ENCODE measurements at places on chromosomes 7 and 10. TPM values are rescaled to one million over a fixed set of nuclear protein-coding genes. Genes with fewer than 3 reads are reported as not detected.

Gene BAMBI
- total RNA-seq = 15.4 TPM

DNA sequence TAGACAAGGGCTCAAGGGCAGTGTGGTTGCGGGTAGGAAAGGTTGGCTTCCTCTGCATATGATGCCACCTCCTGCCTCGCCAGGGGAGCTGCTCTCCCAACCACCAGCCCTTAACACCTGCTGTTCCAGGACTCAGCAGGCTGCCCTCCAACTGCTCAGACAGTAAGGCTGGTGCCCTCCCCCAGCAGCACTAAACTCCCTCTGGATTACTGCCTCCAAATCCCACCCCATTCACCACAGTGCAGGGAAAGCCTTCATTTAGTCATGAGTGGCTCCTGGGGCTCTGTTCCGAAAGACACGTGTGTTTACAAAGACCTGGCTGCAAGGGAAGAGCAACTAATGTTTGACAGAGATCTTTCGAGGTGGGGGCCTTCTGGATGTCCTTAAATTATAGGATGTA lies 437.2 kb upstream of the MKI67 start:
- DNase-seq = no peak

Gene DBNL
- 33.1 TPM for total RNA-seq

GRCh38 chr10:125020386-125020785 lies 78.5 kb downstream of the ZRANB1 start:
- DNase-seq = no peak

Gene CPN1
- not detected for total RNA-seq

DNA sequence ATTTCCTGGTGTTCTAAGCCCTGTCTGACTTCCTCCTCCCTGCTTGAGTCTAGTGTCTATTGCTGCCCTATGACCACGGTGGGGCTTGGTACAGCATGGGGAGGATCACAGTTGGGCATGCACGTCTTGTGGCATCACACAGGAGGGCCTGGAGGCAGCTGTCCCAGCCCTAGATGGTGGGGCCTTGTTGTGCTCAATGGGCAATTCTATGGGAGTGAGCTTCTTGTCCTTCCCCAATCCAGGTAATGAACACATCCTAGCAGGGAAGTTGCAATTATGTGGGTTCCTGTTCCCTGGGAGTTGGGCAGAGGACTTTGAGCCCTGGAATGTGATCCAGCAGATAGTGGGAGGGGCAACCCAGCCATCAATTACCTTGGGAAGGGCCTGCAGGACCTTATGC lies 10.8 kb upstream of the FAM3C start:
- no peak for DNase-seq

DNA sequence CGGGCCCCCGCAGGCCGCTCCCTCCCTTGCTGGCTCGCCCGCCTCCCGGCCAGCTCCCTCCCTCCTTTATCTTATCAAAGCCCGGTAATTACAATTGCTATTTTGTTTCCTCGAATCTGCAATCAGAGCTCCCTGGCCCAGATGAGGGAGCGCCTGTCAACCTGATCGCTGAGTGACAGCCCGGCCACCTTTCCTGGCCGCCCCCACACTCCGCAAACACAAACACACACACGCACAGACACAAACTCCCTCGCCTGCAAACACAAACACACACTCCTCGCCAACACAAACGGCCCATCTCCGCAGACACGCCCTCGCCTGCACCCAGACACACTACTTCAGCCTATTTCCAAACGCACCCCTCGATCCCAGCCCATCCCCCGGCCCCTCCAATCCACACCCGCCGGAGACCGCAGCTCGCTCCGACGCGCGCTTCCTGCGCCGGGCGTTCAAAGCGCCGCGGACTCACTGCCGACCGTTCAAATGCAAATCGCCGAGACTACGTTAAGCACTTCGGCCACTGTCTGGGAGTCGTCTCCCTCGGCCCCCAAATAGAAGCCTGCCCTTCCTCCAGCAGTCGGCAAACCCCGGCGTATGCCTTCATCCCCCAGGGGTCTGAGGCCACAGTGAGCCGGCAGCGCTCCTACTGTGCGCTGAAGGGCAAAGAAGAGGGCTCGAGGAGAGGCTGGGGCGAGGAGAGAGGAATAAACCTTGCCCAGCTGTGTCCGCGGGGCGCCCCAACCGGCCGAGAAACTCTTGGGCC lies 3.0 kb upstream of the FGF8 start:
- no peak for DNase-seq

DNA sequence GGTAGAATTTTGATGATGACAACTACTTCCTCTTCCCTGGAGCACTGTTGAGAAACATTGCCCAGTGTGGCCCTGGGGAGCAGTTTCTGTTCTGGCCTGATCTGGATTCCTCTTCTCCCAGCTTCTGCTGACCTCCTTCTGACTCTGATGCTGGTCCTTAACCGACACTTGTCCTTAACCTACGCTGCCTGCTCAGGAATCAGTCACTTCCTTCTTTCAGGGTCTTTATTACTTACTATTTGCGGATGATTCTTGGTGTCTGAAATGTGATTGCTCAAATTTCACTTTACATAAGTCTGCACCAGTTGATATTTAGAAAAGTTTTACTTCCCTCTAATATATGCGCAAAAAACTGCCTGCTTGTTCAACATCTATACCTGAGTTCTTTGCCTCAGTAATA lies 164.1 kb downstream of the PTEN start:
- no peak for DNase-seq

- DNase-seq = no peak
Observed at GRCh38 chr7:24025765-24026164, 258.2 kb upstream of the NPY start.

All from left ventricle myocardium inferior (tissue), 1 donor.